Caco-2 (cell line): ENCODE measurements at places on chromosomes 3 and 15.

DNA sequence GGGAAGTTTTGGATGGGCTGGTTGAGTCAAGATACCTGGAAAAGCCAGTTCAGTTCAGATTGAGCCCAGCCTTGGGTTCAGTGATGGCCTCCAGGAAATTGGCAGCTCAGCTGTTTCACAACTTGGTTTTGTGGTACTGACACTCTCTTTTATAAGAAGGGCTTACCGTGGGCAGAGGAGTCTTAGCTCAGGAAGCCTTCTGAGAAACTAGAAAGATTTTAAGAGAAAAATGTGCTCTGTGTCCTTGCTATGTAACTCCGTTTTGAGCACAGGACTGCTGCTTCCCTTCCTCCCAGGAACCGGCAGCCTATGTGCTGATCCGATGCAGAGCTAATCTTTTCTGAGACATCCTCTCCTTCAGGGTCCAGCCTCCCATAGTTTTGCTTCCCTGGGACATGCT lies 46.6 kb upstream of the RASGRP1 start:
- no peak for DNase-seq

DNA sequence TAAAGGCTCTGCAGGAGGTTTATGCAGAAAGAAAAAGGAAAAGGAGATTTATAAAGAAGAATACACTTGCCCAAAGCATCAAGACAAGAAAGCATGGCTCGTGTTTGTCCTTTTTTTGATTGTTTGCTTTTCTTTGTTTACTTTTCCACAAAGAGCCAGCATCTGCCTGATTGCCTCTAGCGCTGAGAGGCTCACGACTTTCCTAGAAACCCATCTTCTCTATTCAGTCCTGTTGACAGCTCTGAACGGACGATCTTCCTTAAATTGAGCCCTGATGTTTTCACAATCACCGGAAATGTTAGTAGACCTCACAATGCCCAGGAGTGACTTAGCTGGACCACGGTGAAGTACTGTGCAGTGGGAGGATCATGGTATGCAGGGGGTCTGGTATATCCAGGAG lies 12.4 kb downstream of the GP5 start:
- DNase-seq = no peak

DNA sequence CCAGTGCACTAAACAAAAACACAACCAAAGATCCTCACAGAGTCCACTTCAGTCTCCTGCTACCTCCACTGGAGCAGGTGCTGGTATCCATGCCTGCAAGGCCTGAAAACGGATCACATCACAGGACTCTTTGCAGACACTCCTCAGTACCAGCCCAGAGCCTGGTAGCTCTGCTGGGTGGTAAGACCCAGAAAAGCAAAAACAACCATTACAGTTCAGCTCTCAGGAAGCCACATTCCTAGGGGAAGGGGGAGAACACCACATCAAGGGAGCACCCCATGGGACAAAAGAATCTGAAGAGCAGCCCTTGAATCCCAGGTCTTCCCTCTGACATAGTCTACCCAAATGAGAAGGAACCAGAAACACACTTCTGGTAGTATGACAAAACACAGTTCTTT lies 52.5 kb upstream of the PFN2 start:
- no peak for DNase-seq

DNA sequence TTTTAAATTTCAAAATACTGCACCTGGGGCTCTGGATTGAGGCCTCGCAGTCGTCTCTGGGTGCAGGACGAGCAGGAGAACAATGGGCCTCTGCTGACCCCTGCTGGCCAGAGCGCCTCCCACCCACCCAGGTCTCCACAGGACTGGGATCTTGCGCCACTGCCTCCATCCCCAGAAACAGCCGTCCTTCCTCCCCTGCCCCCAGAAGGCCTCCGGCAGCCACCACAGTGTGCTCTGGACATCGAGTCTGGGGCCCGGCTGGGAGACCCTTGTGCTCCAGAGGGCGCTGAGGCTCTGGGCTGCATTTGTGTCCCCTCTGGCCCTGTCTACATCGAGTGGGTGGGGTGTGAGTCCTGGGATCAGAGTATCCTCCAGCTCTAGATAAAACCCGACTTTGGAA lies 6.7 kb upstream of the ACSBG1 start:
- peak; percentile 80 for DNase-seq

DNA sequence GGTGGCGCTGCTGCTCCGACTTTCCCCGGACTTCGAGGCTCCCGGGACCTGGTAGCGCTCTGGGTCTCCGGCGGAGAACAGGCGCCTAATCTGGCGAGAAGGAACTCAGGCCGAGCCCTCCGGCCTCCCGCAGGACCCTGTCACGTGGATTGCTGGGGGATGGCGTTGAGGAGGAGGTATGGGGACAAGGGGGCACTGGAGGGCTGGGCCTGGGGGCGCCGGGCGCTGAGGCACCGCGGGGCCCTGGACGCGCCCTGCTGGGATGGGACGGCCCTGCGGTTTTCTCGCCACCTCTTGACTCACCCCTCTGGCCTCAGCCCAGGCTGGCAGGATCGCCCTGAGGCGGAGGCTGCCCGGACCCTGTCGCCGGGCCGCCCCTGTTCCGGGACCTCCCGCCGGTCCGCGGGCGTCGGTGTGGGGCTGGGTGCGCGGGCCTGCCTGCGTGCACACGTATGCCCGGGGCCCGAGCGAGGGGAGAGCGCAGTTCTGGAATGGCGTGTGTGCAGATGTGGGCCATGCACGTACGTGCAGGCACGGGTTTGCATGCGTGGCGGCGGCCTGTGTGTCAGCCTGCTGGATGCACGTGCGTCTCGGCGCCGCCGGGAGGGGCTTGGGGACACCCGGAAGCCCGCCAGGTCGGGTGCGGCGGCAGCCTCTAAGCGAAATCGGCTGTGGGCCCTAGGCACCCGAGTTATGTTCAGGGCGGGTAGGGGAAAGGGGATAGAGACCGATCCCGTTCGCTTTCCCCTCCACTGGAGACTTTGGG lies 752 bp downstream of the C15orf39 start:
- peak; percentile 79 for DNase-seq

GRCh38 chr3:172126741-172127140 lies 87.4 kb downstream of the FNDC3B start:
- no peak for DNase-seq

DNA sequence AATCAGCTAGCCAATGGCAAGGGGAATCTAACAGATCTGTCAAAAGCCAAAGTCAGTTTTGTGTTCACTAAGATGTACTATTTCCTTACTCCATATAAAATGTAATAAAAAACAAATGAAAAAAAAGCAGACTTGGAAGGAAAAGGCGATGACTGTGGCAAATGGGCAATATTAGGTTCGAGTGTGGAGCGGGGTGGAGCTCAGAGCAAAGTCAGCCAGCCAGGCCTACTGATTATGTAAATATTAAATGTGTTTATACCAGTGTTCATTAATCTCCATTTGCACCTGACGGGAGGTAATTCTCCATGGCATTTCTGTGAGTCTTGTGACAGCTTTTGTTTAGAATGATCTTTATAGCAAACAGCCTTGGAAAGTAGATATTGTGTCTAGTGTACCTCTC lies 96.2 kb upstream of the KCNMB2 start:
- no peak for DNase-seq

- DNase-seq = no peak
Observed at GRCh38 chr15:87347806-87348515, 908.6 kb downstream of the NTRK3 start.

DNA sequence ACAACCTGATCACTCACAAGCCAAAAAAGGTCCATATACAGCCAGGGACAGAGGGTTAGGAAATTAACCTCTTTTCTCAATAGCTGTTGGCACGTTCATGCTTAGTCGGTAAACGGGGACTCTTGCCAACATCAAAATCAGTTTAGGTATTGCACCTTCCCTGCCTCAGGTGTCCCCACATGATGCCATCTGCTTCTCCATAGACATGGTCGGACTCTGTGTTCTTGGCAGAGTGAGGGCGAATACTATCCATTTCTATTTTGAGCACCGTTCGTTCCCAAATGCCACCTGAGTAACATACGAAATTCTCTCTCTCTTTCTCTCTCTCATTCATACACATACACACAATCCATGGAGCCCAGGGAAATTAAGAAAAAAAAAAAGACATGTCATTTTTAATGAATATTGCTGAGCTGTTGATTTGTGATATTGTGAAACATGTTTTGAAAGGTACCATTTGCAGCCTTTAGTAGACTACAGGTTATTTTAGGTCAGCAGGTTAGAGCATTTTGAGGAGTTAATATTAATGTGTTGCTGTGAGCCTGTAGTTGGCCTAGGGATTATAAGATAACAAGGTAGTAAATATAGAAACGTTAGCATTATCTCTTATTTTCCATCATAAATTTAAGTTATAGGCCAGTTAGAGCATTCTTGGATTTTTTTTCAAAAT lies 78.5 kb downstream of the GHSR start:
- no peak for DNase-seq

- DNase-seq = no peak
Observed at GRCh38 chr3:139620438-139620837, 57.3 kb downstream of the NMNAT3 start.

DNA sequence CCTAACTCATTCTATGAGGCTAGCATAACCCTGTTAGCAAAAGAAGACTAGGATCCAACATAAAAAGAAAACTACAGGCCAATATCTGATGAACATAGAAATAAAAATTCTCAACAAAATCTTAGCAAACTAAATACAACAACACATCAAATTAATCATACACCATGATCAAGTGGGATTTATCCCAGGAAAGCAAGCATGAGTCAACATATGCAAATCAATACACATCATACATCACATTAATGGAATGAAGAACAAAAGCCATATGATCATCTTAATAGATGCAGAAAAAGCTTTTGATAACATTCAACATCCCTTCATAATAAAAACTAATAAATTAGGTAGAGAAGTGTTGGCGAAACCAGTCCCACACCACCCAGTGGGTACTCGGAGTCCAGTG lies 136.1 kb upstream of the MME start:
- DNase-seq = no peak

DNA sequence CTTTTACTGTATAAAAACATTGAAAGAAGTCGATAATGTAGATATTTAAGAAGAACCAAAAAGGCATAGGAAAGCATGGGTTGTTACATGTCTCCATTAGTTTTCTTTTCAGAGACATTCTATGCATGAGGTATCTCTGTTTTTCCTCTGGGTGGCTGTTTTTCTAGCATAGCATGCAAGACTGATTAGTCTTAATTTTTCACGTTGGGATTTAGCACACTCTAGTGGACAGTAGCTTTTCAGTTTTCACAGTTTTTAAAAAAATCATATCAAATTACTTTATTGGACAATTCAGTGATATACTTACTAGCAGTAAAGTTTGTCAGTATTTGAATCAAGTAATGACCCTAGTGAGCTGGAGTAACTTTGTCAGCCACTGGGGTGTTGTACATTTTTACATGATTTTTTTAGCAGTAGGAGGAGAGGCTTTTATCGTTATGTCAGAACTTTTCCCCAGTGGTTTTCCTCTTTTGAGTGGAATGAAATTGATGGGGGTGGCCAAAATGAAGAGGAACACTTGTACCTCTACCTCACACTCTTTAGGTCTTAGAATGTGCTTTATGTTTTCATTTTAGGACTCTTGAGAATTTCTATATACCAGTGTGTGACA lies 57.2 kb downstream of the SEC22A start:
- DNase-seq = peak; percentile 31

DNA sequence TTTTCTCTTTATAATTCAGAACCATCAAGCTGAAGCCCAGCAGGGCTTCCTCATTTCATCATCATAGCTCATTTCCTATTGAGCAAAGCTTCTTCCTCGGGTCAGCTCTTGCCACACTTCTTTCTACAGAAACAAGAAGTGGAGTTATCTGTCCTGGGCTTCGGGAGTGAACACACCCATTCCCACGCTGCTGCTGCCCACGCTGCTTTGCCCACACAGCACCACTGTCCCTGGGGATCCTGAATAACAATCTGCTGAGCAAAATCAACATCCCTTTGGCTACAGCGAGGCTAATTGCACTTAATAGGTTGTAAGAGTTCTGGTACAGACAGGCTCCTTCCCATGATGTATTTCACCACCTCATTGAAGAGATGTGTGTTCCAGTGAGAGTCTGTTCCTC lies 23.7 kb downstream of the CEP19 start:
- DNase-seq = no peak
